ENCODE measurements at places on chromosomes 3 and 15.
A peak's percentile ranks its signal among the peaks of the same experiment; 100 is the strongest.

- DNase-seq, result no peak
Observed at GRCh38 chr3:160545504-160545871, 19.9 kb downstream of the KPNA4 start.

DNA sequence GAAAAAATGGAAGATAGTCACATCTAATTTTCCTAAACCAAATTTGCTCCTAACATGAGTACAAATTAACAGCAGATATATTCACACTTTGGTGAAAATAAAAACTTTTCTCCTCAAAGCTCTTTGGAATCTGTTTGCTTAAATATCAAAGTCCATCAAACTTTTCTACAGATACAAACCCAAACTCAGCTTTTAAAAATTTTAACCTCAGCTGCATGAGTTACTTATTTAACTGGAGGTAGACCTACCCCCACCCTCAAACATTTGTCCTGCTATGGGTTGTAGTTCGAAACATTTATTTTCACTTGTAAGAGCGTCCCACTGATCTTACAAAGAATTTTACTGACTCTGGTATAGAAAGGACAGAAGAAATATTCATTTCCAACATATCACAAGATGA, 8.9 kb upstream of the XYLB start:
- no peak for DNase-seq

DNA sequence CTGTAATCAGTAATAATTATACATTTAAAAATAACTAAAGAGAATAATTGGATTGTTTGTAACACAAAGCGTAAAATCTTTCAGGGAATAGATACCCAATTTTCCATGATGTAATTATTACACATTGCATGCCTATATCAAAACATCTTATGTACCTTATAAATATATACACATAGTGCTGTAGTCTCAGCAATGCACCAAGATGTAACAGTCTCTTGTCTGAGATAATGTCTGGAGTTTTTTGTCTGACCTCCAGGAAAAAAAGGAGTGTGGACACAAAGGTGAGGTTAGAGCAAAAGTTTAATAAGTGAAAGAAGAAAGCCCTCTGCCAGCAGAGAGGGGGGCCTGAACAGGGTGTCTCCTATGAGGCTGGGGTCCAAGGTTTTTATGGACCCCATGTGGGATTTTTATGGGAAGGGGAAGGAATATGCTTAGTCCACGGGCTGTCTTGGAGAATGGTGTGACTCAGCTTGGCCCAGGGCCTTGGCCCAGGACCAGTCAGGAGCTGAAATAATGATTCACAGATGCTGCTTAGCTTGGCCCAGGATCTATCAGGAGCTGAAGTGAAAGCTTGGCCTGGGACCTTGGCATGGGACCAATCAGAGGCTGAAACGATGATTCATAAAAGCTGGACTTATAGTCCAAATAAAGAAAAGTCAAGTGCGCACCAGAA, 545.0 kb downstream of the ZPLD1 start:
- no peak for DNase-seq

DNA sequence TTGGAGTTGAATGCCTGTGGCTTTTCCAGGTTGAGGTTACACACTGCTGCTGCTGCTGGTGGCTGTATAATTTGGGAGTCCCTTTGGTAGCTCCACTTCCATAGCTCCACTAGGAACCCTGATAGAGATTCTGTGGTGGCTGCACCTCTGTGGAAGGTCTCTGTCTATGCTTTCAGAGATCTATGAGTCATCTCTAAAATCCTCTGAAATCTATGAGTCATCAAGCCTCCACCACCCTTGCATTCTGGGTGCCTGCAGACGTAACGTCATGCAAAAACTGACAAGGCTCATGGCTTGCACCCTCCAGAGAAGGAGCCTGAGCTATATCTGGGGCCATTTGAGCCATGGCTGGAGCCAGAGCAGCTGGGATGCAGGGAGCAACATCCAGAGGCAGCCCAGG, 1037.0 kb upstream of the CFAP20DC start:
- no peak for DNase-seq

DNA sequence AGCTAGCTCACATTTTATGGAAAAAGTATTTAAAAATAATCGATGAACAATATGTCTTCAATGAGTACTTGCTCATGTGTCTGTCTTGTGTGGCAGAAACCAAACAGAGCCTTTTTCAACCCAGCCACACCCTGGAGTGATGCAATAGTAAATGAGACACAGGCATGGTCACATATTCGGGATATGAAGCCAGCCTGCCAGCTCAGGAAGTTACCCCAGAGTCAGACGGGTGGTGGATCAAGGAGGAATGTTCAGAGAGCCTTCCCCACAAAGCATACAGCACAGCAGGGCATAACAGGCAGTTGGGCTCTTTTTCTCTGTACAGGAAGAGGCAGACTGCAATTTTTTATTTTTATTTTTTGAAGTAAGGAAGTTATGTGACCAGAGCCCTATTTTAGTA, 27.3 kb downstream of the LARP6 start:
- no peak for DNase-seq

- DNase-seq, result no peak
Observed at GRCh38 chr3:146104068-146104467, 56.9 kb downstream of the PLOD2 start.

DNA sequence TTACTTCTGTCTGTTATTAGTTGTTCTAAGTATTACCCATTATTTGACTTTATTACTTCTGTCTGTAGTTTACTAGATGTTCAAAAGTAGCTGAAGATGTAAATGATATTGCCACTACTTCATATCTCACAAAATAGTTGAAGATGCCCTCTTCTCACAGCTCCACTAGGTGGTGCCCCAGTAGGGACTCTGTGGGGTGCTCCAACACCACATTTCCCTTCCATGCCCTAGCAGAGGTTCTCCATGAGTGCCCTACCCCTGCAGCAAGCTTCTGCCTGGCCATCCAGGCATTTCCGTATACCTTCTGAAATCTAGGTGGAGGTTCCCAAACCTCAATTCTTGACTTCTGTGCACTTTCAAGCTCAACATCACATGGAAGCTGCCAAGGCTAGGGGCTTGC, 80.8 kb downstream of the KCNH8 start:
- DNase-seq, result no peak

DNA sequence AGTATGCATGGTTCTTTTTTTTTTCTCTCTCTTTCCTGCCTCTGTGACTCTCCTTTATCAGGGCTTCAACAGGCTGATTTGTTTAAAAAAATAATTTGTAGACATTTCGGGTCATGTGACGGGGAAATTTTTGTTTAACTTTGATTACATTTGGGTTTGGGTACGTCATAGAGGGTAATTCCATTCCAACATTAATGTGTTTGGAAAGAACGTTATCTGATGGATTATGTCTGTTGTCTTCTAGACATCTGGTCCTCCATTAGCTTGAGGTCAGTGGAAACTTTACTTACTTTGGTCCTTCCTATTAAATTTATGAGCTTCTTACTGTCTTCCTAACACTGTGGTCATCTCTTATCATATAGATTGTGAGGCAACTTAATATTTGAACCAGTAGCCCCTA, 80.9 kb downstream of the STT3B start:
- no peak for DNase-seq

GRCh38 chr3:120791913-120792312, 49.4 kb downstream of the GTF2E1 start:
- no peak for DNase-seq

DNA sequence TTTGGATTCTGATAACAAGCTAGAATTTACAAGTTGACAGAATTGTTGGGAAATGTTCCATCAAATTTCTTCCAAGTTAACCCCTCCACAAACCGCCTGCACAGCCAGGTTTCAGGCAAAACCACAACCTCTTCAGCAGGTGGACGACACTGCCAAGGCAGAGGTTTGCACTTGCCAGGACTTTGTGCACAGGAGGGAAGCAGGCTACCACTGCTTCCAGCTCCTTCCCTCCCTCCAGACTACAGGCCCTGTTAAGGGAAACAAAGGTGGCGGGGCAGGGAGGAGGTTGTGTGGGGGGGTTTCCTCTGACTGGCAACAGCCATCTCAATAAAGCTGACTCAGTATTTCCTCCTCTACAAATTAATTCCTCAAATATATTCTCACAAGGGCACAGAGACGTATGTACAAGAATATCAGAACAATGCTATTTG, 42.2 kb downstream of the TBC1D2B start:
- no peak for DNase-seq

GRCh38 chr15:95281470-95281869, 1049.0 kb upstream of the NR2F2 start:
- DNase-seq, result no peak

DNA sequence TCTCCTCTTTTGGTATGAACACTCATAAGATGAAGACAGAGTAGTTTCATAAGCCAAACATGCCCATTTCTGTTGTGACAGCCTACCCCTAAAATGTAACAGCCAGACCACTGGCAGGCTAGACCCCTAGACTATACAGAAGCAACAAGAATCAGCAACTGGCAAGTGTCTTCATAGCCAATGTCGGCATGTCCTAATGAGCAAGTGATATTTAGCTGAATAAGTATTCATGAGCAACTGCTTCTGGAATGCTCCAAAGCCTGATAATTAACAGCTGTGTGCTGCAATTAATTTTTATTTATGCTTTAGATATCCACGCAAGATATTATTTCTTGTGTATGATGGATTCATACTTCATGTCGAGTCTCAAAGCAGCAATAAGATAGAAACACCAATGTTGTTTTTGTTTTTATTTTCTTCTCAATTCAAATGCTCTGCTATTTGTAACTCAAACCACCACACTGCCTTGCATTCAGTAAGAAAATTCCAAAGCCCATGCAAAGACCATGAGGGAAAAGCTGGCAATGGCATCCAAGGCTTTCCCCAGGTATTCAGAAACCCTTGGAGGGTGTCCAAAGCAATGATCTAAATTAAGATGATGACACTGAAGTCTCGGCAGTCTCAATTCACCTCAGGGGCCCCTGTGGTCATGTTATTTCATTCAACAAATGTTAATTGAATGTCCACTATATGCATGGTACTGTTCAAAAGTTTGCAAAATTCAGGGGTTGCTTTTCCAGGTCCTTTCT, 167.7 kb upstream of the NECTIN3 start:
- no peak for DNase-seq

GRCh38 chr3:29420106-29420505, 139.2 kb downstream of the RBMS3 start:
- no peak for DNase-seq

- no peak for DNase-seq
Observed at GRCh38 chr3:132694991-132695390, 27.2 kb downstream of the NPHP3 start.

DNA sequence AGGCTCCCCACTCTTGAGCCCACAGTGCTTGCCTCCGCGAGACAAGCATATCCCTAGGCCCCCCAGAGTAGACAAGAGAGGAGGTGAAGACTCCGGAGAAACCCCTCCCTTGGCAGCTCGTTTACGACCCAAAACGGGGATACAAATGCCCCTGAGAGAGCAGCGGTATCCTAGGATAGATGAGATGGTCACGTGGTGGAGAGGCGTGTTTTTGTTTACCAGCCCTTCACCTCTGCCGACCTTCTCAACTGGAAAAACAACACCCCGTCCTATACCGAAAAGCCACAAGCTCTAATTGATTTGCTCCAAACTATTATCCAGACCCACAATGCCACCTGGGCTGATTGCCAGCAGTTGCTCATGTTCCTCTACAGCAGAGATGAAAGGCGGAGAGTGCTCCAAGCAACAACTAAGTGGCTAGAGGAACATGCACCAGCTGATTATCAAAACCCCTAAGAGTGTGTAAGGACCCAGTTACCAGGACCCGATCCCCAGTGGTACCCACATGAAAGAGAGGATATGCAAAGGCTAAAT, 99.5 kb upstream of the OSBPL11 start:
- peak; percentile 68 for DNase-seq

- no peak for DNase-seq
Observed at GRCh38 chr3:8980756-8981257, 17.5 kb upstream of the RAD18 start.

- DNase-seq, result no peak
Observed at GRCh38 chr3:113607219-113607596, 74.9 kb downstream of the SIDT1 start.

- peak; percentile 74 for DNase-seq
Observed at GRCh38 chr3:55292360-55292759, 194.7 kb downstream of the WNT5A start.
